ENCODE measurements at places on chromosomes 13 and 19.

GRCh38 chr13:70107498-70108281, at the start of gene ATXN8OS:
Gene ATXN8OS, plus strand, starts transcription at chr13:70107826.
- no peak for DNase-seq

GRCh38 chr19:28494461-28494860, 718.5 kb downstream of the UQCRFS1 start:
- no peak for DNase-seq

GRCh38 chr19:58003174-58003828, 681 bp upstream of the ZNF606 start:
- DNase-seq, result no peak

DNA sequence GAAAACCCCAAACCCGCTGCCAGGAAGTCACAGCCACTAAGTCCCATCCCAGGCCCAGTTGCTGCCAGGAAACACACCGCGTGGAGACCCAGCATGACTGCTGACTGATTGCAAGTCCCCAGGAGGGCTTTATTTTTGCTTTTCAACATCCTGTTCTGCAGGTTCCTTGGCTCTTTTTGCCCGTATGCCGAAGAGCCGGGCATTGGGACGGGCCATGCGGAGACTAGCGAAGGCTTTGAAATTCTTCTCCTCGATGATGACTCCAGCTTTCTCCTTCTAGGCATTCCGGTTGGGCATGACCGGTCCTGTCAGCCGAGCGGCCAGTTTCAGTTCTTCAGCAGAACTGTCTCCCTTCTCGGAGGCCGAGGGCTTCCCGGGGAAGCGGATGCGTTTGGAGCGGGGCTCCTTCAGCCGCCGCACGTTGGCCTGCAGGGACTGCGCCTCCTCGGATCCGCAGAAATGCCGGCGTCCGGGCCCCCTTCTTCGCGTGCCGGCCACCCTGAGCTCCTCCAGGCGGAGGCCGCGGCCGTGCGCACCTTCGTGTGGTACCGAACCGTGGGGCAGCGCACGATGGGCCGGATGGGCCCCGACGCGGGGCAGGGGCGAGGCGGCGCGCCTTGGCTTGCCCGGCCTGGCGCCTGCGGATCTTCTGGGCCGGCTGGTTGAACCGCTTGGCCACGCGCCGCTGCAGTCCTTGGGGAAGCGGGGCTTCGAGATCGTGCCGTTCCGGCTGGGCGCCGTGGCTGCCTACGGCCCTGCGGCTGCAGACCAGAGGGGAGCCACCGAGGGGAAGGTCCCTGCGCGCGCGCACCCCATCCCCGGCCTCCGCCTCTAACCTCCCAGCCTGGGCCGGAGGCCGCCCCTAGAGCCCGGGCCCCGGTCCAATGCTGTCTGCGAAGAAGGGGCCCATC, 15.2 kb downstream of the ZSCAN5C start:
- no peak for DNase-seq

DNA sequence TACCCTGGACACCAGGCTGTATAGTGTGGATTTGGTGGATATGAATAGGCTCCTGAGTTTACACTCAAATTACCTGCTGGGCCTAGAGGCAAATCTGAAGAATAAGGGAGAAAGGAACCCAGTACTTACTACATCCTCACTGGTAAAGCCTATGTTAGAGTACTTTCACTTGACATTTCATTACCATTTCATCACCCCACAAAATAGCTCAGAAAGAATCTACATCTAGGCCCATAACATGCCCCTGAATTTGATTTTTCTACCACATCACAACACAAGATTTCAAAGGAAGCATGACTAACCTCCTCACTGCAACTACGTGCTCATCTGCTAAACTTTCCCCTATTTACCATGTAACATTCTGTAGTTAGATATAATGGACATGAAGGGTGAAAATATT, 43.3 kb downstream of the VWA8 start:
- DNase-seq, result no peak

DNA sequence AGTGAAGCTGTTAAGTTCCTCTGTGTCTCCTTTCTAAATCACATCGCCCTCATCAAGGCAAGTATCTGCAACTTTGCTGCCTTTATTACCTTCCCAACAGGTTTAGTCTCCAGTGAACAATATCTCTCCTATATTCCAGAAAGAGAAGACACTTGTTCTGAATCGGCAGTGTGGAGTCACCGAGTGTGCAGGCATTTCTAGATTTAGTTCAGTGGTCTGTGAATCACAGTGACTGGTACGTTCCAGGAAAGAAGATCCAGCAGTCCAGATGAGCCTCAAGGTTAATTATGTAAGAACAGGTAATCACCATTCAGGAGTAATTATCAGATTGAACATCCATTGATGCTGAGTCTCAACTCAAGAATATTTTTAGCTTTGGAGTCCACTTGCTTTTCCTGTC, 497.0 kb downstream of the FOXO1 start:
- DNase-seq, result no peak

DNA sequence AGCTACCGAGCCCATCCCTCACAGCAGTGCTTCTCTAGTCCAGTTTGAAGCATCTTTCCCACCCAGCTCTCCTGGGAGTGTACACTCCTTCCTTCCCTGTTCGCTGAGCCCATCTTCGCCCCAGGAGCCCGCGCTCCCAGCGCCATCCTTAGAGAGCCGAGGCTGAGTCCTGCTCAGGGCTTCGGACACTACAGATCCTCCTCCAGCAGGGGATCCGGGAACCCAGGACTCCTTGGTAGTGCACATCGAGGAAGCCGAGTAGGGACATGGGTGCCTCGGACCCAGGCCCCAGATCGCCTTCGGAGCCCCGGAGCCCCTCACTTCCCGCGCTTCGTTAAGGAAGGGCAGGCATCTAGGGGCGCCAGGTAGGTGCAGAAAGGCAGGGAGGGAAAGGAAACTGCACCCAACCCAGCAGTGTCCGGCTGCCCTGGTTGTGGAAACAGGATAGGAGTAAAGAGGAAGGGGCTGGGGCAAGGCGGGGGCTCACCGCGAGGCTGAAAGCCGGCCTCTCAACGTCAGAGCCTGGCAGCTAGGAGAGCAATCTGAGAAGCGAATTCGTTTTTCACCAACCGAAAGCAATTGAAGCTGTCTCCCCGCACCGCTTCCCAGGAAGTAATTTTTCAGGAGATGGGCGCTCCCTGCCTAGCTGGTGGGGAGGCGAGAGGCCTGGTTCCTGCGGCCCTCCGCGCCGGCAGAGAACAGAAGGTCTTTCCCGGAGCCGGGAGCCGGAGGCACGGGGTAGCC, 1.0 kb downstream of the PDX1 start:
- DNase-seq, result no peak

- no peak for DNase-seq
These were observed 15.5 kb upstream of the CYP4F2 start for GRCh38 chr19:15913384-15913783.

GRCh38 chr13:73421310-73421912, 362.6 kb downstream of the KLF5 start:
- no peak for DNase-seq

DNA sequence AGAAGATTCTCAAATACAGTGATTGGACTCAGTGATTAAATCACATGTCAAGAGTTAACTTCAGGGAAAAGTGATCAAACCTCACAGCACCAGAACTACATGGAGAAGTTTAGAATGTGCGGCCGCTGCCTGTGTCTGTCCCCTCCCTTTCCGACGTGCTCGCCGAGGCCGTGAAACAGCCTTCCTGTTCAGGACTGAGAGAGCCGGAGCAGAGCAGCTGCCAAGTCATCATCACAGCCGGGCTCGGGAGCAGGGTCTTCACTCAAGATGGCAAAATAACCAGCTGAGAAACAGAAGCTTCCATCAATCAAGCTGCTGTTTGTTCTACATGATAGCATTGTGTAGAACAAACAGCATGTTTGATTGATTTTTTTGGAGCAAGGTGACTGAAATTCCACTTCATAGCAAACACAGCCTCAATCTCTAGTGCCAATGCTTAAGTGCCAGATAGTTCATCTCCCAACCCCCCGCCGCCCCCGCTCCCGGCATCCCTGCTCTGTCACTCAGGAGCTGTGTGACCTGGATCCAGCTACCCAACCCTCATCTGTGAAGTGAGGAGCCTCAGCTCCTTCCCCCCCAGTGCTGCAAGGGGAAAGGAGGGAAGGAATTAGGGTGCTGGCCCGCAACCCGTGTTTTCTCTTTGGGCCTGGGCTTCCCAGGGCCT, 70.6 kb downstream of the HSPH1 start:
- no peak for DNase-seq

DNA sequence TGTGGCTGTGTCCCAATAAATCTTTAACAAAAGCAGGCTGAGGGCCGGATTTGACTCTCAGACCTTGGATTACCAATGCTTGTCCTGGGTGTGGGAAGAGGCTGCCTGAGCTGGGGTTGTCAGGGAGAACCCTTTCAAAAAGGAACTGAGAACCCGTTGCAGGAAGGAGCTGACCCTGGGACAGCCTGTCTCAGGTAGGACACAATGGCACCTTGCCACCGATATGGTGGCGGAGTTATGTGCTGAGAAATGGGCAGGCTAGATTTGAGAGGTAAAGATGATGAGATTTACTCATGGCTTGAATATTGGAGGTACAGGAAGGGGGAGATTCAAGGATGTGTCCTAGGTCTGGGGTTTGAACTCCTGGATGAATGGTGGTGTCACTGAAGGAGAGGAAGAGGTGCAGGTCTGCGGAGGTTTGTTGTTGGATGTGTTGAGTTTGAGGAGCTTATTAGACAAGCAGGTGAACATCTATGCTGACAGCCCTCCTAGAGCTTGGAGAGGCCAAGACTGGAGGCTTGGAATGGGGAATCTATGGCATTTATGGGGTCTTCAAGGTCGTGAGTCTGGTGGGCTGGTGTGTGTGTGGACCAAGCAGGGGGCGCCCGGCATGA, 7.2 kb downstream of the PLEKHF1 start:
- DNase-seq, result no peak

- no peak for DNase-seq
These were observed 27.1 kb downstream of the TMEM38A start for GRCh38 chr19:16688084-16688483.

DNA sequence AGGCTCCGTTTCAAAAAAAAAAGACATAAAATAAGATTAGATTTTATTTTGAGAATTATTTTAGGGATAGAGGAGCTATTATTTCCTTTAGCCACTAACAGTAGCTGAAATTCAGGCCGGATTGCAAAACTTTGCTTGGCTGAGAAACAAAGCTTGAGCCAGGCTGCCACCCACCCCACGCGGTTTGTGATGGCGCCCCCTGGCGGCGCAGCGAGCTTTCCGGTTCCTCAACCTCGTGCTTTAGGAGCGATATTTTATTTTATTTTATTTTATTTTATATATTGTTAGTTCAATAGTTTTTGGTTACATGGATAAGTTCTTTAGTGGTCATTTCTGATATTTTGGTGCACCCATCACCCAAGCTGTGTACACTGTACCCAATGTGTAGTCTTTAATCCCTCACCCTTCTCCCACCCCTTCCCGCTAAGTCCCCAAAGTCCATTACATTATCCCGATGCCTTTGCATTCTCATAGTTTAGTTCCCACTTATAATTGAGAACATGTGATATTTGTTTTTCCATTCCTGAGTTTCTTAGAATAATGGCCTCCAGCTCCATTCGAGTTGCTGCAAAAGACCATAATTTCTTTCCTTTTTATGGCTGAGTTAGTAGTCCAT, 19.8 kb upstream of the CEACAM4 start:
- peak; percentile 20 for DNase-seq

DNA sequence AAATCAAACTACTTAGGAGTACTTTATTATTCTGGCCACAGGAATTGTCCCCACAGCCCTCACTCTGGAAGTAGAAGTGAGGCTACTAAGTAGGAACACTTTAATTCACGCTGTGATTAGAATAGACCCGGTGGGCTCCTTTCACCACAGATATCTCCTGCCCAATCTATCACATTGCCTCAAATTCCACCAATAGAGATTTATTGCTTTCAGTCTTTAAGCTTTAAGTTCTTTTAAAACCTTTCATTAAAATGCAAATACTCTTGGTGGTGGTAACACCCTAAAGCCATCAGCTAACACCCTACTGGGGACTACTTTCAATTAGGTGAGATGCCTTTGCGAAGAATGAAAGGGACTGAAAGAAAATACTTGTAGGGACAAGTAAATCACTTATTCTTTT, 181.9 kb downstream of the DACH1 start:
- DNase-seq, result no peak

DNA sequence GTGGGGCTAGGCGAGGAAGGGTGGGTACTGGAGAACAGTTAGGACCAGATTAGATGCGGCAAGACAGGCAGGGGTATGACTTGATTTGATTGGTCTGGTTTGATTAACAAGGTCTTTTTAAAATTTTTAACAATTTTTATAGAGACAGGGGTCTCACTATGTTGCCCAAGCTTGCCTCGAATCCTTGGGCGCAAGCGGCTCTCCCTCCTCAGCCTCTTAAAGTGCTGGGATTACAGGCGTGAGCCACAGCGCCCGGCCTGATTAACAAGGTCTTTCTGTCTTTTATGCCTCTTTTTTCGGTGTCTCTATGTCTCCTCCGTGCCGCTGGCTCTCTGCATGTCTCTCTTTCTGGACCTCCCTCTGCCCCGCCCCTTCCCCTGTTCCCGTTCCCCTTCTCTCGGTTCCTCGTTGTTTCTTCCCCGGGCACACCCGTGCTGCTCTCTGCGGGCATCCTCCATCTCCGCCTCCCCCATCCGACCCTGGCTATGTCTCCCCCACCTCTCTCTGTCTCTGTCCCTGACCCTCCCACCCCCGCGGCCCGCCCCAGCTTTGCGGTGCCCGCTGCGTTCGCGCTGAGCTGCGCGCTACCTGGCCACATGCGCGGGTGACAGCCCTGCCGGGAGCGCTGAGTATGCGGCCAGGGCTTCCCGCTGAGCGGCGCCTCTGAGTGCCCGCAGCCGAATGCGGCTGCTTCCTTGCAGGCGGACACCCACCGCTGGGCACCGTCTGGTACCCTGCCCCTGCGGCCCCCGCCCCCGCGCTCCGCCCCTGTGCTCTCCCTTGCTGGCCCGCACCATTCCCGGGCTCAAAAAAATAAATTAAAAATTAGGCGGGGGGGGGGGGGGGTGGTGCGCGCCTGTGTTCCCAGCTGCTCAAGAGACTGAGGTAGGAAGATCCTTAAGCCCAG, 8.1 kb upstream of the SDHAF1 start:
- DNase-seq, result no peak

DNA sequence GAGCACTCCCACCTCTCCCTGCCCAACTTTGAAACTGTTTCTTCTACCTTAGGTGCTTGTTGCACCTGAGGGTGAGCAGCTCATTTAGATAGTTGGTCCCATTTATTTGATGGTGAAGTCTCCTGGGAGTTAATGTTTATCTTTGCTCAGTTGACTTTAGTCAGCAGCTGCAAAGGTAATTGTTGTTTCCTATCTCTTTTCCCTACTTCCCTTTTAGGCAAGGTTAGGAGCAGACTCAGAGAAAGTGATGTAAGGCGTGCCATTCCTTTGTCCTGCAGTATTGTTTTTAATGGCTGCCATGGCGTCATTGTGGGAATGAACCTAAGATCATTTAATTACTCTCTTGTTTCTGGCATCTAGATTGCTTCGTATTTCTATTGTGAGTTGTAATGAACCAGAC, 11.6 kb downstream of the AKAP11 start:
- DNase-seq, result no peak

- no peak for DNase-seq
These were observed 89.2 kb downstream of the CACNA1A start for GRCh38 chr19:13417054-13417453.

DNA sequence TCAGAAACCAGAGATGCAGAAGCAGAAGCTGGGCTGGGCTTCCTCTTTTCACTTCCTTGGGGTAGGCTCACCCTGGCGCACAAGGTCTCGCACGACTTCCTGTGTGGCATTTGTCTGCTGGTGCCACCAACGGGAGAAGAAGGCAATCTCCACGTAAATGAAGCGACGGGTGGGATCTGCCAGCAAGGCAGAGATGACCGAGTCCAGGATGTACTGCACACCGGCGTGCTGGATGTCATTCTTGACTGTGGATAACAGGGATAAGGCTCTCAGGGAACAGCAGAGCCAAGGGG, 1.3 kb downstream of the MAN2B1 start:
- DNase-seq, result no peak

- DNase-seq, result no peak
These were observed 103.1 kb downstream of the RAP2A start for GRCh38 chr13:97537110-97537509.

Data from stimulated activated CD8-positive, alpha-beta memory T cell treated with anti-CD3 and anti-CD28 coated beads, Interleukin-12 subunit alpha, Interleukin-12 subunit beta, amount 100 ng/mL, for 1 hour (primary cell).